Kidney glomerular epithelial cell (primary cell): ENCODE measurements at places on chromosomes 7 and 10.

GRCh38 chr7:100486111-100486636 lies 2.4 kb downstream of the NYAP1 start:
- no peak for DNase-seq

DNA sequence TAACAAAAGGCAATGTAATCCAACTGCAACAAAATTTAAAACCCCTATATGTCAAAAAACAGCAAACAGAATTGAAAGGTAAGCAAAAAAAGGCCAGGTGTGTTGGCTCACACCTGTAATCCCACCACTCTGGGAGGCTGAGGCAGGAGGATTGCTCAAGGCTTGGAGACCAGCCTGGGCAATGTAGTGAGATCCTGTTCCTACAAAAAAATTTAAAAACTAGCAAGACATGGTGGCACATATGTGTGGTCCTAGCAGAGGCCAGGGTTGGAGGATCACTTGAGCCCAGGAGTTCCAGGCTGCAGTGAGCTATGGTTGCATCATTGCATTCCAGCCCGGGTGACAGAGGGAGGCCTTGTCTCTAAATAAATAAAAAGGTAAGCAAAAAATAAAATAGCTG lies 212.1 kb upstream of the KLF14 start:
- no peak for DNase-seq

- DNase-seq = no peak
These were observed 5.8 kb downstream of the KCND2 start for GRCh38 chr7:120278773-120279172.

GRCh38 chr10:60974463-60975149 lies 30.6 kb upstream of the RHOBTB1 start:
- no peak for DNase-seq

- no peak for DNase-seq
These were observed 509.0 kb upstream of the ZMIZ1 start for GRCh38 chr10:78559661-78560340.

DNA sequence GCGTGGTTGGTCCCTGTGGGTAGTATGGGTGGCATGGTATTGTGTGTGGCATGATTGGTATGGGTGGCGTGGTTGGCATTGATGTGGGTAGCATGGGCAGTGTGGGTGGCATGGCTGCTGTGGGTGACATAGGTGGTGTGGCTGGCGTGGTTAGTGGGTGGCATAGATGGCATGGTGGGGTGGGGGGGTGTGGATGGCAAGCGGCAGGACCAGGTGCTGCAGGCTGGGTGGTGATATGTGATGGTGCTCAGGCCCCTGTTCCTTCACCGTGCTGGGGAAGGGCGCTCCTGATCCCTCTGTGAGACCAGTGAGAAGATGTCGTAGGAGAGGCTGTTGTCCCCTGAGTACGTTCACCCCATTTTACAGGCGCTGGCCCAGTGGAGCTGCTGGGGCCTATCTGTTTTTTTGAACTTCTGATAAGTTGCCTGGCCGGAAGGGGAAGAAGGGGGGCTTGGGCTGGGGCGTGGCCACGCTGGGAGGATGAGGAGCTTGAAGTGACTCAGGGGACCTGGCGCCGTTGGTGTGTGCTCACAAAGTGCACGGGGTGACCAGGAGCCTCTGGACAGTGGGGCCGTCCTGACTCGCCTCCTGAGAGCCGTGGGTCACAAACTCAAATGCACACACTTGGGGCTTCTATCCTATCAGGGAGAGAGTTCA lies 17.5 kb downstream of the INPP5A start:
- no peak for DNase-seq
